ENCODE measurements at places on chromosomes 3 and 15. TPM values are rescaled to one million over a fixed set of nuclear protein-coding genes. Genes with fewer than 3 reads are reported as not detected.

DNA sequence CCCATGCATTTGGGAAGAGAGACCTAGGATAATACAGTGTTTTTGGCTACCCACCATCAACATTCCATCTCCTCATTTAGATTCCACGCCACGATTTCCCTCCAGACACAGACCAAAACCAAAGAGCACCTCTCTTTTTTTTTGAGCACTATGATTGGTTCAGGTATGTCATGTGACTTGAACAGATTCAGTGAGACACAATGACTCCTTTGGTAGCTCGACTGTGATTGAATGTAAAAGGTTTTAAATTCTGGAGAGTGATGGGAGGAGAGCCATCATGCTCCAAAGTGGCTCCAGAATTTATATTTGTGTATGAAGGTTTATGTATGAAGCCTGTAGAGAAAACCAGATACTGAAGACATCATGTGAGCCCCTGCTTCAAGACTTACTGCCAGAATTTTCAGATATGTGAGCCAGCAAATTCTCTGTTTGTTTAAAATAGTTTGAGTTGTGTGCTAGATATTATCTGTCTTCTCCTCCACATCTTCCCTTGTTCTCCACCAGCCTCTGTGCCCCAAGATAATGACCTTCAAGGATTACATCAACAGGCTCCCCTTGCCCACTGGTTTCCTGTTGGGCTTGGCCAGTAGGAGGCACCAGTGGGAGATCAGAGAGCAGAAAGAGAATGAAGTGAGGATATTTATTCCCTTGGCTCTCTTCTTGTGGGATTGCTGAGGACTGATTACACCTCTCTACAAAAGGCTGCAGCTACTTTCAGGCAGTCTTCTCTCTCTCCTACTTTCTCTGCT, 12.5 kb downstream of the MYD88 start:
- peaks cover 37% of the 10 kb centered on the region for H3K4me1 ChIP-seq
- peak overlapping the region; percentile 50 for H3K27ac ChIP-seq
- no peaks in the 10 kb centered on the region for H3K36me3 ChIP-seq
- no peaks in the 10 kb centered on the region for H3K27me3 ChIP-seq

DNA sequence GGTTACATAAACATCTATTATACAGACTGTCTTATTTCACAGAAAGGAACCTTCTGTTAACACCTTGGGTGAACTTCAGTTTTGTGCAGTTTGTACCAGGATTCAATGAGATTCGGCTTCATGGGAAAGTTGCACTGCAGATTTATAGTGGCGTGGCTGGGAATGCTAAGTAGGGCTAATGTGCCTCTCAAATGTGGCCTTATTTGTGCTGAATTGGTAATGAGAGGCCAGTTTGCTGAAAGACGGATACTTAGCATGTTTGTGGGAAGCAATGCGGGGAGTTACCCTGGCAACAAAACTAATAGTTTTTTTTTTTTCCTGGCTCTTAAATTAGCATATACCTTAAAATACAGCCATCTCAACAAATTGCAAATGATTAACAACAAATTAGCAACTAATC, 28.6 kb upstream of the CEMIP start:
- no peak overlapping the region for H3K4me3 ChIP-seq
- H3K4me1 ChIP-seq: no peaks in the 10 kb centered on the region
- H3K27me3 ChIP-seq: no peaks in the 10 kb centered on the region
- peaks cover 21% of the 10 kb centered on the region for H3K36me3 ChIP-seq
- no peak for DNase-seq

GRCh38 chr15:101052681-101053121, 133.5 kb downstream of the LRRK1 start:
- H3K36me3 ChIP-seq: peaks cover 87% of the 10 kb centered on the region
- H3K4me3 ChIP-seq: no peak overlapping the region
- H3K27me3 ChIP-seq: no peaks in the 10 kb centered on the region
- DNase-seq: no peak

The SYNPR gene
- total RNA-seq: not detected

The MYEF2 gene
- total RNA-seq: 18.8 TPM
